ENCODE measurements at places on chromosomes 5 and 9. TPM values are rescaled to one million over a fixed set of nuclear protein-coding genes. Genes with fewer than 3 reads are reported as not detected.

GCNT4 gene
- 2.5 TPM for total RNA-seq

DNA sequence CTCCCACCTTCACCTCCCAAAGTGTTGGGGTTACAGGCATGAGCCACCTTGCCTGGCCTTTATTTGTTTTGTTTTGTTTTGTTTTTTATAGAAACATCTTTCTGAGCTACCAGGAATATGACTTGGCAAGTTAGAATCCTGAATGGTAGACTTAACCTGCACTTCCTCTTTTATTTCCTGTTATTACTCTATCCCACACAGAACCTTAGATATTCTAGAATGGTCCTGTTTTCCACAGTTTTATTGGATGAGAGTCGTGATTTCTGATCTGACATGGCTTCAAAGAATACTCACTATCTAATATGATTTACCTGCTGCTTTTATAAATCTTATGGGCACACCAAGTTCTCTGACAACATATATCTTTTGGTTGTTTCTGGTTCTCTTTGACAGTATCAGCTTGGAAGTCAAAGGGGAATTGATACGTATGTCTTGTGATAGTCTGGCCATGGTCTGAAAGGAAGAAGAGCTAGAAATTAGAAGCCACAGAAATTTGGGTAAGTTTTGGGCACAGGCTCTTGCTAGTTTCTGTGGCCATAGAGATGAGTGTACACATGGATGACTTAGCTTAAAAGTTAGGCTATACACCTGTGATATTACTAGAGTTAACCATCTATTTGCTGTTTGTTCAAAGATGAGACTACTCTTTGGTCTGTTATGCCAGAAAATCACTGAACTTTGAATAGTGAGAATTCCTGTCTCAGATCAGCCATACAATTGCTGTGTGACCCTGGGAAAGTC is 4.7 kb upstream of the PANK3 start:
- DNase-seq: no peak

GRCh38 chr5:63495225-63495624 is 467.0 kb downstream of the HTR1A start:
- DNase-seq: no peak

GRCh38 chr9:107755246-107755645 is 265.7 kb upstream of the KLF4 start:
- no peak for DNase-seq

DNA sequence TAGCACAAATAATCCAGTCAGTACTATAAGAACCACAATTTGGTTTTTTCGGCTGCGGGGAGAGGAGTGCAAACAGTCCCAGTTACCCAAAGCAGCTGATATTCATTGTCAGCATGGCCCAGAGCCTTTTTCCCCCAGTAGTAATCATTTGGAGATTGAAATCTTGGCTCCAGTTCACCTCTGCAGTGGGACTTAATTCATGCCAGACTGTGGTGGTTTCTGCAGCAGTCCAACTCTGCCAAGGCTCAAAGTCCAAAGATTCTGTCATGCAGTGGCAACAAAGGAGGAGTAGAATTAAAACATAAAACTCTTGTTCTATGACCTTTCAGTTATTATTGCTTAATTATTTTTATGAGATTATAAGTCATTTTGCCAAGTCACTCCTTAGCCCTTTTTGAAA is 25.0 kb upstream of the TRIM36 start:
- DNase-seq: no peak
